ENCODE measurements at places on chromosomes 7 and 10. TPM values are rescaled to one million over a fixed set of nuclear protein-coding genes. Genes with fewer than 3 reads are reported as not detected.

- DNase-seq = peak; percentile 56
Observed at GRCh38 chr7:34991938-34992840, 45.1 kb downstream of the DPY19L1 start.

Gene SHLD2
- total RNA-seq = 19.8 TPM

GRCh38 chr10:30092151-30092790, 32.9 kb upstream of the JCAD start:
- DNase-seq = no peak

DNA sequence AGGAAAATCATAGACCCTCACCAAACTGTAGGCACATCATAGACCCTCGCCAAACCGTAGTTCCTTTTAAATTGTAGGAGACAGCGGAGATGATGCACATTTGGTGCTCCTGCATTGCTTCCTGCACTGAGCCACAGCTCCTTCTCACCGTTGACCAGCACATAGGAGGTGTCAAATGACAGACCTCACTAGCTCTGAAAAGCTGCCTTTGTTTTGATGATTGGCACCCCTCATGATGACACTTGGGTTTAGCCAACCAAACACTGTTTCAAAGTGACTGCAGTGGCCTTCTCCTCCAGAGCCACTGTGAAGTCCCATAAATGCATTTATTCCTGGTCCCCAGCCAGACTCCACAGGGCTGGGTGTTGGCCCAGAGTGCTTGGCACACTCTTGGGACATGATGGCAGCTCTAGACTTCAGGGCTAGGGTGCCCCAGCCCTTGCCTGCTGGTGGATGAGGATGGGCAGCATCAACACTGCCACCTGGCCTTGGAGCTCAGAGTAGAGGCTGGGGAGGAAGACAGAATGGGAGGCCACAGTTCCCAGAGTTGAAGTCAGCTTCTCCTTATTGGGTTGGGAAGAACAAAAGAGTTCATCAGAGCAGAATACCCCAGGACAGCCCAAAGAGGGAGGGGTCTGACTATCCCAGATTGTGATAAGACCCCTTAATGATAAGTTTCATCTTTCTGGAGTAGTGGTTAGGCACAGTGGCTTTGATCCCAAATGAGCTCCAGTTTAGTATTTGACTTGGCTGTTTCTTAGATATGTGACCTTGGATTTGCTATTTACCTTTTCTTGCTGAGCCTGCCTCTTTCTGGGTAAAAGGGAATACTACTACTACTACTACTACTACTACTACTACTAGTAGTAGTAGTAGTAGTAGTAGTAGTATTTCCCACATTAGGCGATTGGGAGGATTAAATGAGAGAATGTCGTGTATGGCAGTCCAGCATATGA, 75.3 kb downstream of the MTPN start:
- no peak for DNase-seq

DNA sequence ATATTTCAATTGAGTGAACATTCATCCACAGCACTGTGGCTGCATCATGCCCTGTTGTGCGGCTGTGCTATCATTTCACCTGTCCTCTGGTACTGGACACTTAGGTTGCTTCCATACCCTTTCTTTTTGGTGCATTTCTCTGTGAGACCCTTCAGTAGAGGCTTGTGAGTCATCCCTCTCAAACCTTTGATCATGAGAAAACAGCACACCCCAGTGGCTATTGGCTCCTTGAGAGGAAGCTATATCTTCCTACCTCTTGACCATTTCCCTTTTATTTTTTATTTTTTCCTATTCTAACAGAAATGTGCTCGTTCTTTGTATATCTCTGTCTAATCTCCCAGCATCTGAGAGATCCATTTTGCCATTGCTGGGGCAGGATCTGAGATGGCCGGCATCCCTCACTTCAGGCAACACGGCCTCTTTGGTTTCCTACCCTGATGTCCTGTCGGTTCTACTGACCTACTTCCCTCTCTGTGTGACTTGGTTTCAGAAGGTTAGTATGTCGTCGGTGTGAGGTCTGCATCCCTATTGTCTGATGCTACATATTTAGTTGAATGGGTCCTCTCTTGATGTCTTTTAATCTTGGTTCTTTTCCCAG, 23.8 kb upstream of the PIK3AP1 start:
- peak; percentile 9 for DNase-seq

Gene INTS15
- 8.7 TPM for total RNA-seq

Gene ADCYAP1R1
- total RNA-seq = not detected

Gene AKR1B15
- total RNA-seq = not detected

Gene CNPY1
- not detected for total RNA-seq

GRCh38 chr7:47912332-47912731, 35.9 kb downstream of the PKD1L1 start:
- DNase-seq = no peak

DNA sequence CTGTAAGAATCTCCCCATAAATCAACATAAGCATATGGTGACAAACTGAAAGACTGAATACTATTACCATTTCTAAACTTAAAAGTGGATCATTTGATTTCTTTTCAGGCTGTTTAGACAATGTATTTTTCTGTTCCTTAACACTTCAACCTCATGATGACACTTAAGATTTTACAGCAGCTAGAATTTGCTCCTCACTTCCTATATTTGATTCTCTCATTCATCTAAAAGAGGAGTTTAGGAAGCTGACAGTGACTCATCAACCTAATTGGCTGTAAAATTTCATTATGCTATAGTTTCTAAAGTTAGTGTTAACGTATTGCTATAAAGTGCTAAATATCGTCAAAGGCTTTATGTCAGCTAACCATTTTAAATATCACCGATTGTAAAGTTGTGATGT, 478.7 kb downstream of the GRM8 start:
- no peak for DNase-seq

GRCh38 chr10:50416181-50416824, 165.0 kb upstream of the ASAH2 start:
- peak; percentile 32 for DNase-seq

Gene CC2D2B
- total RNA-seq = 0.09 TPM

Gene NEUROG3
- total RNA-seq = not detected

Gene FBXL13
- total RNA-seq = 3.4 TPM

Data from fibroblast of the aortic adventitia (primary cell).